ENCODE measurements at places on chromosomes 7 and 10. TPM values are rescaled to one million over a fixed set of nuclear protein-coding genes. Genes with fewer than 3 reads are reported as not detected.
A peak's percentile ranks its signal among the peaks of the same experiment; 100 is the strongest.

GRCh38 chr7:36606153-36606975 is 117.9 kb downstream of the AOAH start:
- H3K4me1 ChIP-seq = peaks cover 5% of the 10 kb centered on the region
- no peaks in the 10 kb centered on the region for H3K27me3 ChIP-seq
- no peak overlapping the region for H3K27ac ChIP-seq
- no peak overlapping the region for H3K4me3 ChIP-seq
- H3K36me3 ChIP-seq = no peaks in the 10 kb centered on the region

Gene MMRN2
- total RNA-seq = 1.2 TPM

GRCh38 chr7:7486362-7486761 is 49.3 kb downstream of the COL28A1 start:
- no peaks in the 10 kb centered on the region for H3K27me3 ChIP-seq
- no peak overlapping the region for H3K27ac ChIP-seq
- no peaks in the 10 kb centered on the region for H3K4me1 ChIP-seq
- no peaks in the 10 kb centered on the region for H3K36me3 ChIP-seq
- no peak for DNase-seq

GRCh38 chr7:20064181-20064970 is 152.8 kb downstream of the MACC1 start:
- H3K27ac ChIP-seq = peak overlapping the region; percentile 35
- peaks cover 15% of the 10 kb centered on the region for H3K36me3 ChIP-seq
- no peak overlapping the region for H3K4me3 ChIP-seq
- DNase-seq = no peak

Gene TMEM213
- not detected for total RNA-seq

GRCh38 chr10:13354783-13355182 is 6.7 kb upstream of the SEPHS1 start:
- H3K27ac ChIP-seq = no peak overlapping the region
- no peaks in the 10 kb centered on the region for H3K27me3 ChIP-seq

- no peak overlapping the region for H3K27ac ChIP-seq
- no peaks in the 10 kb centered on the region for H3K27me3 ChIP-seq
- no peaks in the 10 kb centered on the region for H3K36me3 ChIP-seq
- DNase-seq = no peak
- no peak overlapping the region for H3K4me3 ChIP-seq
Measured at GRCh38 chr7:131170440-131171271, 157.0 kb upstream of the MKLN1 start.

Gene PRPS1L1
- total RNA-seq = not detected

Gene FGFBP3
- total RNA-seq = 115 TPM

Gene SEMA3A
- total RNA-seq = 42.3 TPM

DNA sequence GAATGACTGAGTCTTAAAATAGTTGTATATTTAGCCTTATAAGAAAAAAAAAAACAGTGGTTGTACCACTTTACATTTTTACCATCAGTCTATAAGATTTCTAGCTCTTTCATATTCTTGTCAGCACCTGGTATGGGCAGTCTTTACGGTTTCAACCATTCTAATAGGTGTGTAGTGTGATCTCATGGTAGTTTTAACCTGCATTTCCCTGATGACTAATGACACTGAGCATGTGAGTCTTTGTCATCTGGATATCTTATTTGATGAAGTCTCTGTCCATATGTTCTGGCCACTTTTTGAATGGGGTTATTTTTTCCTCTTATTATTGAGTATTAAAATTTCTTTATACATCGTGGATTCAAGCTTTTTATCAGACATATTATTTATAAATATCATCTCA is 365.3 kb upstream of the IGFBP3 start:
- H3K36me3 ChIP-seq = no peaks in the 10 kb centered on the region
- no peak overlapping the region for H3K27ac ChIP-seq
- DNase-seq = no peak
- H3K27me3 ChIP-seq = no peaks in the 10 kb centered on the region

Gene MKX
- total RNA-seq = 0.92 TPM

DNA sequence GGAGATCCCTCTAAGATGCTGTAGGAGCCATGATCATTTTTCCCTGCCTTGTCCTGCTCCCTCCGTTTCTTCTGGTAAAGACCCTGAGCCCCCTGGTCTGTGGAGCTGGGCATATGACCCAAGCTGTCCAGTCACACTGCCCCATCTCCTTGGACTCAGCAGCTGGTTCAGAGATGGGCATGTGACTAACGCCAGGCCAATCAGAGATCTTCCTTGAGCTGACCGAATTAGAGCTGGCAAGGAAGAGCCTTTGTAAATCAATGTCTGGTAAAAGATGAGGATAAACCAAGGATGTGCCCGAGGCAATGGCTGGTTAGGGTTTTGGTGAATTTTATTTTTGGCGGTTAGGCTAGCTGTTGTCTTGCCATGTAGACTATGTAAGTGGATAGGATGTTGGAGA is 173.3 kb downstream of the LCOR start:
- H3K27me3 ChIP-seq = no peaks in the 10 kb centered on the region
- DNase-seq = no peak
- H3K4me1 ChIP-seq = no peaks in the 10 kb centered on the region
- H3K27ac ChIP-seq = no peak overlapping the region
